ENCODE measurements at places on chromosomes 4 and X.

- no peak for DNase-seq
These were observed 56.2 kb downstream of the PROM1 start for GRCh38 chr4:16027626-16028025.

DNA sequence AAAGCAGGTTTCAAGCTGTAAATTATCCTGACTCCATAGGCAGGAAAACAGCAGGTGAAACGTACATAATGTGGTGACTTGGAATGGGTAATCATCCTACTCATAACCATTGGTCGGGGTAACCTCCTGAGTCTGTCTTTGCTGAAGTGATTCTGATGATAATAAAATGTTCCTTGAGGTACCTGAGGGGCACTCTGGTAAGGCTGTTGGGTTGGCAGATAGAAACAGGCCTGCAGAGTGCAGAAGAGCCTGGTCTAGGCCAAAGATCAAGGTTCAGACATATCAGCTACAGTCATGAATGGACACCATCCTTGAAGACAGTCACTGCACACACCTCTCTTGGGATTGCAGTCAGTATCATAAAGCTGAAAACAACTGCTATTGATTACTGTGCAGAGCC, 174.7 kb upstream of the RPL34 start:
- no peak for DNase-seq

- no peak for DNase-seq
These were observed 609.5 kb upstream of the FAT1 start for GRCh38 chr4:187333151-187333550.

GRCh38 chrX:115259238-115259875, 25.5 kb upstream of the LRCH2 start:
- DNase-seq, result no peak

DNA sequence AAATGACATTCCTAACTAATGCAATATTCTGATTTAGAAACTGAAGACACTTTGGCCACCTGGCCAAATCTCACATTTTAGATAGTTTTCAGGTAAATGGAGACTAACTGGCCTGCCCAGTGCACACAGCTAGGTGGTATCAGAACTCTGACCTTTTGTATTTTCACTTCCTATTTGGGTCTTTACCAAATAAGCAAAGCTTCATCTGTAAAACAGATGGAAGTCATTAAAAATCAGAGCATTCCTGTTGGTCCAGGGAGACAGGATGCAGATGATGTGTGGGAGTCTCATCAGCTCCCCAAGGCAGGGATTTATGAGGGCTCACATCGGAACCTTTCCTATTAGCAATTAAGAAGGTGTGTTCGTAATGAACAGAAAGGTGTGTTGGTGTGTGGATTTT, 57.7 kb downstream of the ARHGAP10 start:
- no peak for DNase-seq

DNA sequence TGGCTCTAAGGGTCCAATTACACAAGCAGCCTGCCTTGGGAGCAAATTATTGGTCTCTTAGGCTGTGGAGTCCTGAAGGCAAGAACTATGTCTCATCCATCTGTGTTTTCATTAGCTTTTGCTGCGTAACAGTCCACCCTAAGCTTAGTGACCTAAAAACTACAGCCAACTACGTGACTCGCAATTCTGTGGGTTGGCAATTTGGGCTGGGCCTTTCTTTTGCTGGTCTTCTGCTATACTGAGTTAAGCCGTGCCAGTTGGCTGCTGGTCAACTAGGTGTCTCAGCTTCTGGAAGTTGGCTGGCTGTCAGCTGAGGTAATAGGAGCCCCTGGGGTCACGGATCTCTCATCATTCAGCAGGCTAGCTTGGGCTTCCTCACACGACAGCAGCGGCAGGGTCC, 205.6 kb upstream of the S100G start:
- DNase-seq, result no peak

DNA sequence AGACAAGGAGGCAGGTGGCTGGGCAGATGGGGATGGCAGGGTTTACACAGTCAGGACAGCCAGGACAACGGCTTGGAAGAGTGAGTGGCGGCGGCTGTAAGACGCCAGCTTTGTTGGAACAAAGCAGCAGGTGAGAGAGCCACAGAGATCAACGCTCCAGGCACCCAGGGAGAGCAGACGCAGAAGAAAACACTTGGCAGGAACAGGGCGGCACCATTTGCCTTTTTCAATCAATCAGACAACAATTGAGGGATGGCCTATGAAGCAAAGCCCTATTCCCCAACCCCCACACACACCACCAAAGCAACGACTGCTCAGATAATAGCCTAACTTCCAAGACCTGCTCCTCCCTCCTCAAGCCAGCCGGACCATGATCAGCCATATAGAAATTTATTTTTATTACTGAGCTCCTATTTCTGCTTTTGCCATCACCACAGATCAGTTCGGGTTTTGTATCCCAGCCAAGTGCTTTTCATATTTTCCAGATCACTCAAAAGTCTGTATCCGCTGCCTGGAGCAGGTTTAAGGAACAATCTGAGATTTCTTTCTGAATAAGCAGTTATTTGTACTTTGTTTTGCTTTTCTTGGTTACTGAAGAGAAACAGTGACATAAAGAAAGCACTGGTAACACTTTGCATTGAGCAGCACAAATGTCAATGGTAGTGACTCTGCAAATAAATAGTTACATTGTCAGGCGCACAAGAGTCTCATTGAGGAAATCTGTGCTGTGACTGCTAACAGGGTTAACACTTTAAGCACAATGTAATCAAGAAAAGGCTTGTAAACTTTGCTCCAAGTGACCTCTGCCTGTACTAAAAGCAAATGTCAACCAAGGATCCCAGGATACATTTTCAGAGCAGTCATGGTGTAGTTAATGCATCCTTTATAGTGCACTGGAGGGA, 81.8 kb upstream of the RBPJ start:
- DNase-seq, result no peak

DNA sequence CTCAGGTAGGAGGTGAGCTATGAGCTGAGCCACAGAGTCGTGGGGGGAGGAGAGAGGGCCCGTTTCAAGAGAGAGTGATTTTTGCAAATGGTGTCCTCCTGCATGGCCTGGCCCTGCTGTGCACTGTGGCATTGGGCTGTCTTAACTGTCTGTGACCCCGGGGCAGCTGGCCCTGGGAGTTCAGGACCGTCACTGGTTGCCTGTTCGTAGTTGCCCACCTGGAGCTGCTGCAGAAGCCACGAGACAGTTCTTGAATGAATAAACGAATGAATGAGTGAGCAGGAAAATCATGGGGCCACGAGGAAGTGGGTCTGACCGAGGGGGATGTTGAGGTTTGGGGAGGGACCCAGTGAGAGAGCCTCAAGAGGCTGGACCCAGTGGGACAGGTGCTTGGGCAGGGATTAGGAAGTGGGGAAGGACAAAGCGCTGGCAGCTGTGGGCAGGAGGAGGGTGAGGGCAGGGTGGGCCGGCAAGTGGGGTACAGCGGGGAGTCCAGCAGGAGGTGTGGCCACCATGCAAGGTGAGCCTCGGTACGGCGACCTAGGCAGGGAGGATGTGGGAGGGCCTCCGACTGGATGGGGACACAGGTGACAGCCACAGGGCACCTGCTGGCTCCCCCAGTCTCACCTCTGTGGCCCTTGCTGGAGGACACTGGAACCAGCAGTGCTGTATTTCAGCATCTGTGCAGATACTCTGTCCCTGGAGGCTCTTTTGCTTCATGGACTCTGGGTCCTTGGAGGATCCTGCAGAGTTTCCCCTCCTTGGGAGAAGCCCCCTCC, 10.2 kb downstream of the RGS12 start:
- no peak for DNase-seq

GRCh38 chr4:151940926-151941617, 180.3 kb upstream of the GATB start:
- no peak for DNase-seq

DNA sequence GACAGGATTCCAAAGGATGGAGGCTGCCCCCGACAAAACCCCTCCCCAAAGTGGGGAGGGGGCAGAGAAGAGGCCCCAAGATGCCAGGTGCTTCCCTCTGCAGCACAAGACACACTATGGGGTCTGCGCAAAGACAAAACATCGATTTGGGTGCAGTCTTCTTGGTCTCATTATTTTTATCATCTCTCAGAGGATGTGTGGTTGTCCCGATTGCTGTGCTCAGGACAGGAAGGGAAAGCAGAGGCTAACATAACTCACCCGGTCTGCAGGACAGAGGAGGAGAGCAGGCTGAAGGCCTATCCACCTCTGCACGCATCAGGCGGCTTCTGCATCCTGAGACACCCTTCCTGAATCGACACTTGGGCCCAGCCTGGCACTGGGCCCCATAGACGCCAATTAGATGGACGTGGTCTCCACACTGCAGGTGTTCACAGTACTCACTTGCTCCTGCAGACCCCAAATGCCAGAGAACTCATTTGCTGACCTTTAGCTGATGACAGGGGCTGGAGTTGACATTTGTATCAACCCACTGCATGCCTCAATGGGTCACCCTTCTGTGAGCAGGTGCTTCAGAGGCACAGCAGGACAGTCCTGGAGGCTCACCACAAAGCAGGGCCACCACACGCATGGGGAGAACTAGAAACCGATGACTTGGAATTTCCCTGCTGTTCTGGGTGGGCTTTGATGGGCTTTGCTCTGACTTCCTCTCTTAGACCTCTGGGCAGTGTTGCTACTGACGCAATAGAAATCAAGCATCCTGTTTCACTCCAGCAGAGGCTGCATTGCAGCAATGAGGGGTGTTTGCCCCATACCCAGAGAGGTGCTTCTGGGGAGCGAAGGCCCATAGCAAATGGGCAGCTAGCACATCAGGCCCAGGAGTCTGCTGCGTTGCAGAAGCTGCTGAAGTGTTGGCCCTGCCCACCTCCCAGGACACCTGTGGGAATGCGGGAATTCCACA, 96.3 kb upstream of the ENPP6 start:
- no peak for DNase-seq

- no peak for DNase-seq
These were observed 577 bp downstream of the BGN start for GRCh38 chrX:153495362-153495751.

DNA sequence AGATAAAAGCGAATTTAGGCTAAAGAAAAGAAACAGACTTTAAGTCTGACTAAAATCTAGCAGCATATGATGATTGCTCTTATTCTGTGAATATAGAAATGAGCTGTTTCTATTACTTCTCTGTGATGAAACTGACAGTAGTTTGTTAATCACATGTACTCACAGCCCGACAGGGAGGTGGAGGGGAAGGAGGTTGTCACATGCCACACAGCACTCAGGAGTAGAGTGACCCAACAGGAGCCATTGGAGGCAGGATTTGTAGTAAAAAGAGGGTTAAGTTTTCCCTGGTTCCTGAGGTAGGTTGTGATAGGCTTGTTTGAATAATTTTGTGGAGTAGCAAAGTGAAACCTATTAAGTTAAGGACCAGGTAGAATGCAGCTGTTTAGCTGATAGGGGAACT, 495.9 kb downstream of the CENPC start:
- DNase-seq, result no peak

GRCh38 chr4:184100297-184100885, 117.3 kb downstream of the ENPP6 start:
- peak; percentile 8 for DNase-seq

DNA sequence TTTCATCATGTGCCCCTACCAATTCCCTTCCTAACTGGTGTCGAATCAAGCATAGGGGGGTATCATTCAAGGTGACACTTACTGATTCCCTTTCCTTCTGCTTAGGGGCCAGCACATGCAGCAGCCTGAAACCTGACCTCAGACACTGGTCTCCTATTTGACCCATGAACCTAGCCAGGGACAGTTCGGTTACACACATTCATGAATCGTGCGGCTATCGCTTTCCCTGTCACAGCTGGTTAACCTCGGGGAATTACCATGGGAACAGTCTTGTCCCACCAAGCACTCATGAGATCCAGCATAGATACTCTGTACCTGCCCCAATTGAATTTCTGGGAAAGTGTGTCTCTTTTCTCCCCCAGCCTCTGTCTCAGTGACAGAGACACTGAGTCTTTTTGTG, 140.4 kb downstream of the ZNF674 start:
- DNase-seq, result no peak

GRCh38 chr4:159292137-159292896, 189.4 kb downstream of the RAPGEF2 start:
- no peak for DNase-seq

GRCh38 chr4:105145156-105145902, 1.3 kb upstream of the TET2 start:
- peak; percentile 27 for DNase-seq

- no peak for DNase-seq
These were observed 8.1 kb upstream of the GPR119 start for GRCh38 chrX:130393451-130394074.

DNA sequence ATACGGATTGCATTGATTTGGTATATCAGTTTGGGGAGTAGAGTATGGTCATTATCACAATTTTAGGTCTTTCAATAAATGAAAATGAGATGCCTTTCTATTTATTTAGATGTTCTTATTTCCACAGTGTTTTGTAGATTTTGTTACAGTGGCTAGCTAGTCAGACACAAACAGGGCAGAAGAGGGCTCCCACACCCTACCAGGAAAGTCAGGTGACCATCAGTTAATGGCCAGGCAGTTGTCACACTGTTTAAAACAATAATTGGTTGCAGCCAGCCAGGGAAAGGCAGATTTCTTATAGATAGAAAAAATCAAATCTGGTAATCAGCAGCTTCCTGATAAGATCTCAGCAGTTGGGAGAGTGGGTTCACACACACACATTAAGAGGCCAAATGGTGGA, 57.2 kb downstream of the UGT2B17 start:
- no peak for DNase-seq

- DNase-seq, result no peak
These were observed 76.0 kb upstream of the MCF2 start for GRCh38 chrX:139783959-139784358.

DNA sequence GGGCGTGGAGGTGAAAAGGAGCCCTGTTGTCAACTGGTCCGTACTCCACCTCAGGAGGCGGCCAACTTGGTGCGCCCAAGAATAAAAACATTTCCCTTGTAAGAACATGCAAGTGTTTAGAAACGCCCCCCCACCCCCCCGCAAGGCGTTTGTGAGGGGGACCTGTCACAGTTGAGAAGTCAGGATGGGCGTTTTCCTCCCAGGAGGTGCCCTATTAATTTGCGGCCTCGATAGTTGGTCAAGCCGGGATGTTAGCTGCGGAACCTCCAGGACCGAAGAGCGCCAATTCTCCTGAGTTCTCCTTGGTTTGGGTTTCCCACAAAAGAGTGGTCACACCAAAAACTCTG, 651 bp upstream of the SAP30 start:
- DNase-seq, result no peak

DNA sequence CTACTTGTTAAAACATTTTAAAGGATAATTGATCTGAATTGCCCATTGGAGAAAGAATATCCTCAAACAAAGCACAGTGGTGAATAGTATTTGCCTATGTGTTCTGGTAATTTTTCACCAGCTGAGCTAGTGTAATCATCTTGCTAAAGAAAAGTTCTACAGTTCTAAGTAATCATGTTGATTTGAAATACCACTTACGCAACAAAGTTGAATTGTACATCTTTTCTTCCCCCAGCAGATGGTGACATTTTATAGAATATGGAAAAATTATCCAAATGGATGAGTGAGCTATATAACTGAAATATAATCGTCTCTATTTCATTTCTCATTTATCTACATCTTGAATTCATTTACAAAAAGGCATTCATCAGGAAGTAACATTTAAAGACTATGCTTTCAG, 9.7 kb upstream of the ZNF674 start:
- DNase-seq, result no peak

Data from activated CD4-positive, alpha-beta T cell treated with anti-CD3 and anti-CD28 coated beads, Interleukin-2, Interleukin-4, amounts not matched to agents 100 ng/mL and 50 ng/mL, durations not matched to agents 16 hours and 8 hours (primary cell).